ENCODE measurements at places on chromosomes 7 and 10.

DNA sequence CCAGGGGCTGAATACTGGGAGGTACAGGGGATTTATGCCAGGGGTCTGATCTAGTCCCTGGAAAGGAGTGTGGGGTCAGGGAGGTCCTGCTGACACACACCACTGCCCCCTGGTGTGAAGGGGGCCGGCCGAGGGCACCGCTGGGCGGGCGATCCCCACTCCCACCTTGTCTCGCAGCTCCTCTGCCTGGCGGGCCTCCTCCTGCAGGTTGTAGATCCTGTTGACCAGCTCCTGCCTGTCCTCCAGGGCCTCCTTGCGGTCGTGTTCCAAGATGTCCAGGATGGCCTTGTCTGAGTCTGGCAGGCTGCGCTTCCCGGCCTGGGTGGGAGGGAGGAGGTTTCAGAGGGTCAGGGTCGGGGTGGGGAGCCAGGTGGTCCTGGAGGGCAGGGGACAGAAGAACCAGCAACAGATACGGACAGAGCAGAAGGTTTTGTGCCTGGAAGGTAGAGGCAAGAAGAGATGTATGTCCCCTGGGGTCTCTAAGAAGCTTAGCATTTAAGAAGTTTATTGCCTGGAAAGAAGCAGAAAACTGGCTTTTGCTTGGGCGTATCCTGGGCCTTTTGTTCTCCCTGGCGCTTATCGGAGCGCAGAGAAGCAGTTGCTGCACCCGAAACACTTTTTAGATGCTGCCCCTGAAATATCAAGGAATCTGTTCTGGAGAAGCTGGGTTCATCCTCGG is 94.5 kb upstream of the GNA12 start:
- DNase-seq, result no peak

DNA sequence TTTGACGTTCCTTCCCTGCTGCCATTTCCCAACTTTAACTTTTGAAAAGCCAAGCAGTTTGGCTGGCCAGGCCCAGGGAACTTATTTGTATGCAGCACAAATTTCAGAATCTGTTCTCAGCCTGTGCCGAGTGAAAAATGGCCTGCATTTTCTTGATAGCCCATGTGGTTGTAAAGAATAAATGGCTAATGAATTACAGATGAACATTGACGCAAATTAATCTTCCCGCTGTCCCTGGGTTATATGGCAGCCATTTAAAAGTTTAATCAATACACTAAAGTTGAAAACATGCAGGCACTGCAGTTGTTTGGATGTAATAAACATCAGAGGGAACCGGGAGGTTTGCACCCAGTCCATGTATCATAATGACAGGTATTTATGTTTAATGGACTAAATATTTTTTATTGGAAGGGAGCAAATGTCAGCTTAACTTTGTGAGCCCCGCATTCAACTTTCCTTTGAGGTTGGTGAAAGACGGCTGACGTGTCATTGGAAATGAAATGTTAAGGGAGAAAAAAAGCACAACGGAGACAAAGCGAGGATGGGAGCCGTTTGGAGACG is 1092.4 kb downstream of the LRMDA start:
- DNase-seq, result no peak

- DNase-seq, result no peak
Measured at GRCh38 chr7:44394636-44395035, 69.2 kb upstream of the CAMK2B start.

- DNase-seq, result no peak
Measured at GRCh38 chr7:150968734-150969372, 9.3 kb downstream of the KCNH2 start.

Measured in activated CD4-positive, alpha-beta T cell treated with anti-CD3 and anti-CD28 coated beads, Interleukin-2, Interleukin-4, amounts not matched to agents 100 ng/mL and 50 ng/mL, durations not matched to agents 16 hours and 8 hours (primary cell).